ENCODE measurements at places on chromosomes 3 and 15.
A peak's percentile ranks its signal among the peaks of the same experiment; 100 is the strongest.

DNA sequence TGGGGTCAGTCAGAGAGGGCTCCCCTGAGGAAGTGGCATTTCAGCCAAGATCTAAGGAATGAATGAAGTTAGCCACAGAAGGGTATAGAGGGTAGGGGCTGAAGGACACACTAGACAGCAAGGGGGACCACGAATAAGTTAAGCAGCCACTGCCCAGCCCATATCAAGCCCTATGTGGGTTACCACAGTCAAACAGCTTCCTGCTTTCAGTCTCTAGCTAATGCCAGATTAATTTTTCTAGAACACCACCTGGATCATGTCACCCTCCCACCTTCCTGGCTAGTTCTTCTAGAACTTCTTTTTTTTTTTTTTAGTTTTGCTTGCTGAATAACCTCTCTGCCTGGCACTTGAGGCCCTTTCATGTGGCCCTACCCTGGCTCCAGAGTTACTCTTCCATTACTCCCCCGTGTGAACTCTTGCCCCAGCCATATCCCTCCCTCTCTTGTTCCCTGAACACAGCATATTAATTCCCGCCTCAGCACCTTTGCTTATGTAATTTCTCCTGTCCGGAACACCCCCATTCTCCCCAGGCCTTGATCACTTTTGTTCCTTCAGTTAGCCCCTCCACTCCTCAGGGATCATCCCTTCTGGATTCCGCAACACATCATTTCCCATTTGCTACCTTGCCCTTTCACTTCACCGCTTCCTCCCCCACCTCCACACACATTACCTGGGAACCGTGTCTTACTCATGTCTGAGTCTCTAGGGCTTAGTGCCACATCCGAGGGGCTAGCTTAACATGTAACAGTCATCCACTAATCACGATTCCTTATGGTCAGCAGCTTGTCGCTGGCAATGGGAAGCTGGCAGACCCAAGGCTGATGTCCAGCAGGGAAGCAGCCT lies 20.6 kb upstream of the BNC1 start:
- no peak for DNase-seq

- no peak for DNase-seq
These were observed 29.3 kb downstream of the UBE2E1 start for GRCh38 chr3:23835087-23835486.

DNA sequence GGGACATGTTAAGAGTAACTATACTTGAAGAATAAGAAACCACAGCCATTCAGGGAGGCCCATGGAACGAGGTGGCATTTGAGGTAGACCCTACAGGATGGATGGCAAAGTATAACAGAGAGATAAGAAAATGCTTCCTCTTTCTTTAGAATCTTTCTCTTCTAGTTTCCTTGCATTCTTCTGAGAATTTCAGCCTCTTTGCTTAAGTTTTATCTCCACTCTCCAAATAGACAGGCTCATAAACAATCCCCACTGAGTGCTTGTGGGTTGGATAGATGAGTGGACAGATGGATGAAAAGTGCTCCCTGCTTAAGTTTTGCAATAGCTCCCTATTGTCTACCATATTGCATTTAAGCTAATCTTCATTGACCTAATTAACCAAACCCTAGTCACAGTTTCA lies 103.7 kb downstream of the MEX3B start:
- DNase-seq: no peak

DNA sequence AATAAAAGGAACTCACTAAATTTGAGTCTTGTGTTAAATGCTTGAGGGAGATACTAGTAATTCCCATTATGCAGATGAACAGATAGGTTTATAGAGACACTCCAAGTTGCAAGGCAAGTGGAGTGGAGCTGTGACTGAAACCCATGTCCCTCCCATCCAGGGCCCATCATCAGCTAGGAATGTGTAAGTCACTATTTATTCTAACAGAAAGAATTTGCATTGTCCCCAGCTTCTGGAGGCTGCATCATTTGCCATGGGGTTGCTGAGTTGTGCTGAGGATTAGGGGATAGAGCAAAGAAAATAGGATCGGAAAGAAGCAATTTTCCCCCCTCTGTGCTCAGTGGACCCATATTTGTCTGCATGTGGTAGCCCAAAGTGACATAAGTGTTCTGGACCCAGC lies 197.4 kb upstream of the RGMA start:
- DNase-seq: no peak

- DNase-seq: no peak
These were observed 119.3 kb upstream of the CCNL1 start for GRCh38 chr3:157279237-157279636.

- DNase-seq: no peak
These were observed 25.4 kb upstream of the EDEM1 start for GRCh38 chr3:5162102-5162501.

- DNase-seq: no peak
These were observed 59.0 kb downstream of the FRMD4B start for GRCh38 chr3:69326855-69327300.

DNA sequence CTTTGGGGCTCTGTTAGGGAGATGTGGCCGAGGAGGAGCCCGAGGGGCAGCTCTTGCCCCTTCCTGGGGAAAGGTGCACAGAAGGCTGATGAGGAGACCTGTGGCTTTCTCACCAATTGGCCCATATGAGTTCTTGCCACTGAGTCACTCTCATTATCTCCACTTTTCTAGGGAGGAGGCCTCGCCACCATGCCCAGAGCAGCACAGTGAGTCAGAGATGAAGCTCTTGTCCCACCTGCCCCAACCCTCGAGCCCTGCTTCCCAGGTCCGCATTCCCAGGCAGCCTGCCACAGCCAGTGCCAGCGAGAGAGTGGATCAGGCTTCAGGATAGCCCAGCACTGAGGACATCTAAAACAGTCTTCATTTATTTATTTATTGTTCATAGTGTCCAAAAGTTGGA lies 53.5 kb downstream of the AMOTL2 start:
- no peak for DNase-seq

DNA sequence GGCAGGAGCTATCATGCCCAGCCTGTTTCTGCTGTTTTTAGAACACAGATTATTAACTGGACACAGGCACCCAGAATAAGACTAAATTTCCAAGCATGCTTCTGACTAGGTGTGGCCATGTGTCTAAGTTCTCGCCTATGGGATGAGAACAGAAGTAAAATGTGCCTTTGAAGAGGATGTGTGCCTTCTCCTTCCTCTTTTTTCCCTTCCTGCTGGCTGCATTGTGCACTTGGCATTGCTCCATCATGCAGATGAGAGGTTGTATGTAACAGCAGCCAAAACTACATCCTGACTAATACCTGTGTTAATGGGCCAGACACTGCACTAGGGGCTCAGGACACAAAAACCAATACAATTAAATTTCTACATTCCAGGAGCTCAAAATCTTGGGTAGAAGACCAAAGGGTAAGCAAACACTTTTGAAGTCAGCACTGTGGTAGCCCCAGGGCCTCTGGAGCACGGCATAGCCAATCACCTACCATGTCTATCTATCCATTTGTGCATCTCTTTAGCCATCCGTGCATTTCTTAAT lies 40.9 kb upstream of the RNU6-1 start:
- no peak for DNase-seq

DNA sequence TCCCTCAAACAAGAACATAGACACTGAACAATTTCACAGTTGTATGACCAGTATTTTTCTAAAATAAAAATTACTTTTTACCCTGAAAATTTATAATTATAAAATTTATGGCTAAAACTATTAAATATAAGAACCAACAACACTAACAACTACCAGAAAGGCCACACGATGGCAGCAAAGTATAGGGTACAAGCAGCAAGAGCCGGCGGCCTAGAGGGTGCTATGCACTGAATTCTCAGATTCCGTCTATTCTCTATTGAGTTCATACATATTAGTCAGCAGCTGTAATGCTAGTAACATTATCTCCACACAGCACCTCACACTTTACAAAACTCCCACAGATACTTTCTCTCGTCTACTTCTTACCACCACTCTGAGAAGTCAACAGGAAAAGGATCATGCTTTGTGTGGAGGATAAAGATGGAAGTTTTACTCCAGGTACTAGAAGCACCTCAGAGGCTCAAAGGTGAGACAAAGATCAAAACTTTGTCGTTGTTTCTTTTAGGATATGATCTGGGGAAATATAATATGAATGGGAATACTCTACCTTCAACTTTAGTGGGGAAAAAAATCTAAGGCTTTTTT lies 160.5 kb downstream of the FGF12 start:
- peak; percentile 78 for DNase-seq
